ENCODE measurements at places on chromosomes 12 and 14.

DNA sequence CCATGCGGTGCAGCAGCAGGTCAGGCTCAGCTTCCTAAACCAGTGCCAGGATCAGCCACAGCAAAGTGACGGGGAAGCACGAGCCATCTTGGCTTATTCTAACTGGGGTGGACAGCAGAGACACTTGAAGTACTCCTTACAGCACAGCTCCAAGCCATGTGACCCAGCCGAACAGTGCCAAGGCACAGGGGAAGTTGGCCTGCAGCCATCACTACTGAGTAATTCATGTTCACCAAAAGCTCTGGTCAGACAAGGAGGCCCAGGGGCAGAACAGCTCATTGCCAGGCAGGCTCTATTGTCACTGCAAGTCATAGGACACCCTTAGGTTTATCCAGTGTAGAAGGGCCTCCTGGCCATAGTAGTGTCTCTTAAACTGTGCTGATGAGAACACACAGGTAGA, 23.4 kb upstream of the SLC35F4 start:
- no peak for DNase-seq

GRCh38 chr12:66598079-66598478, 80.8 kb downstream of the GRIP1 start:
- no peak for DNase-seq

GRCh38 chr14:90280096-90280495, 23.7 kb downstream of the PSMC1 start:
- DNase-seq, result no peak

DNA sequence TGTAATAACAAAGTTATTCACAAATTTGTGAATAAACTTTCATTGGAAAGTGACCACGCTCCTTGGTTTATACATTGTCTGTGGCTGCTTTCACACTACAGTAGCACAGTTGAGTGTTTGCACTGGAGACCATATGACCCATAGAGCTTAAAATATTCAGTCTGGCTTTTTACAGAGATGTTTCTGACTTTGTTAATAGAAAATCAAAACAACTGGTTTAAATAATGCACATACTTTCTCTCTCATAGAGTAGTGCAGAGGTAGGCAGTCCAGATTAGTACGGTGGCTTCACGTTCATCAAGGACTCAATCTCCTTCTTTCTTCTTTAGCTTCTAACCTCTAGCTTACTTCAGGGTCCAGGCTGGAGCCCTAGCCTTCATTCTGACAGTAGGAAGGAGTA, 36.2 kb downstream of the PSEN1 start:
- DNase-seq, result no peak

DNA sequence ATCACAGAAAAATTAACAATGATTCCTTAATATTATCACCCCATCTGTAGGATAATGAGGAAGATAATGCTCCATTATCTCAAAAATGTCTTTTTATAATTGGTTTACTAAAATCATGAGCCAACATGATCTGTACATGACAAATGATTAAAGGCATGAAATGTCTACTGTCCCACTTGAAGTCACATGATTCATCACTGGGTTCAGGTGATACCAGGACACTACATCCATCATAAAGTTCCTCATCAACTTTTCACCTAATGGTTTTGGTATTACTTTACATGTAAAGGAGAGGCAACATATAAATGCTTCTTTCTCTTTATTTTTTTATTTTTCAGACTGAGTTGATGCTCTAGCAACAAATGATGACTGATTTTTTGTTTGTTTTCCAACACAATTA, 313.3 kb downstream of the MED13L start:
- DNase-seq, result no peak
